Astrocyte (in vitro differentiated cells and primary cell): ENCODE measurements at places on chromosomes 2 and 18.

- H3K27me3 ChIP-seq, result no peaks in the 10 kb centered on the region
- H3K27ac ChIP-seq, result no peak overlapping the region
- H3K36me3 ChIP-seq, result peaks cover 24% of the 10 kb centered on the region
- no peaks in the 10 kb centered on the region for H3K4me1 ChIP-seq
- H3K4me3 ChIP-seq, result no peak overlapping the region
These were observed 90.8 kb downstream of the WDSUB1 start for GRCh38 chr2:159195697-159196096.

- H3K27me3 ChIP-seq, result peaks cover 4% of the 10 kb centered on the region
- peaks cover 4% of the 10 kb centered on the region for H3K4me1 ChIP-seq
- no peak overlapping the region for H3K4me3 ChIP-seq
- peak overlapping the region; percentile 22 for H3K27ac ChIP-seq
These were observed 105.9 kb upstream of the CREB1 start for GRCh38 chr2:207423886-207424285.

DNA sequence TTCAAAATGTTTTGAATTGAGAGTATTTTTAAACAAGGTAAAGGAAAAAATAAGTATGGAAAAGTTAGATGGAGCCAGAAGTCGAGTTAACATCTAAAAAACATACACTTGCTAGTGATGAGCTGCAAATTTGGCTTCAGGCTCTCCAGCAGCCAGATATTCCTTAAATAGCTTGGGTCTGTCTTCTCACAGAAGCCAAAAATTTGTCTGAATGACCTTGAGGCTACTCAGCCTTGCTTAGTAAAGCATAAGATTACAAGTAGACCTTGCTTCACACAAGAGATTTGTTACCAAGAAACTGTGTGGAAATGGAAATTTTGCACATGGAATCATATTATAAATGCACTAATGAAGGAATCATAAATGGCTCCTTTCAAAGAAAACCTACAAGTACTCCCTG, 40.8 kb upstream of the GRB14 start:
- H3K27ac ChIP-seq, result no peak overlapping the region
- H3K27me3 ChIP-seq, result no peaks in the 10 kb centered on the region
- DNase-seq, result peak; percentile 29

DNA sequence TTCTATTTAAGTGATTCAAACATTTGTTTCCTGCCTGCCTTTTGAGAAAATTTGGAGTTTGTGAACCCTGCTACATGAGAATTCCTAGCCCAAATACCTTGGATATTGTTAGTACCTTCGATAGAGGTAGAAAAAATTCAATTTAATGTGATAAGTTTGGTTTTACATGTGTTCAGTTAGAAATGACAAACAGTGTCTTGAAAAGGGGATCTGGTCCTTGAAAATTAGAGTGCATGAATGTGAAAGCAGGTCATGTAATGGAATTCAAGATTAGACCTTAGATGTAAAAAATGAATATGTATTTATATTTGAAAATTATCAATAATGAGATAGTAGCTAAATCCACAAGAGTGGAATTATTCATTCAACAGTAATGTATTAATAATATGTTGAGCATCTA, 70.5 kb downstream of the PIK3C3 start:
- H3K27me3 ChIP-seq, result no peaks in the 10 kb centered on the region
- no peak overlapping the region for H3K4me3 ChIP-seq
- peaks cover 10% of the 10 kb centered on the region for H3K36me3 ChIP-seq
- no peak overlapping the region for H3K27ac ChIP-seq
- no peaks in the 10 kb centered on the region for H3K4me1 ChIP-seq
- no peak for DNase-seq

- no peaks in the 10 kb centered on the region for H3K4me1 ChIP-seq
- DNase-seq, result no peak
- H3K27ac ChIP-seq, result no peak overlapping the region
- H3K36me3 ChIP-seq, result no peaks in the 10 kb centered on the region
These were observed 18.6 kb upstream of the ADCYAP1 start for GRCh38 chr18:886076-886475.
